ENCODE measurements at places on chromosomes 7 and 10.

GRCh38 chr10:57014758-57015157, 653.7 kb upstream of the ZWINT start:
- DNase-seq: no peak

DNA sequence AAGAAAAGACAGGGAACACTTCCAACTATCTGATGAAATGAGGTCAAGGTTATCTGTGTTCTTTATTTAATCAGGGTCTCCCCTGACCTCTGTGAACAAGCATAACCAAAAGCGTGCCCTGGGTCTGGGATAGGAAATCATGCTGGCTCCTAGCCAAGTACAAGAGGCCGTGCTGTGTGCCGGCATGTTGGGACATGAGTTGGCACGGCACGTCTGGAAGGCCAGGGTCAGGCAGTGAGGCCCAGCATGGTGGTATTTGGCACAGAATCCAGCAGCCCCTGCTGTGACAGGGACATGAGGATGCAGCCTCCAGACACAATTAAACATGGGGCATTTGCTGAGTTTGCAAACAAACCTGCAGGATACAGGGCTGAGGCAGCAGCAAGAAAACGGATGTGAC, 320.4 kb downstream of the PLXNA4 start:
- DNase-seq: no peak

DNA sequence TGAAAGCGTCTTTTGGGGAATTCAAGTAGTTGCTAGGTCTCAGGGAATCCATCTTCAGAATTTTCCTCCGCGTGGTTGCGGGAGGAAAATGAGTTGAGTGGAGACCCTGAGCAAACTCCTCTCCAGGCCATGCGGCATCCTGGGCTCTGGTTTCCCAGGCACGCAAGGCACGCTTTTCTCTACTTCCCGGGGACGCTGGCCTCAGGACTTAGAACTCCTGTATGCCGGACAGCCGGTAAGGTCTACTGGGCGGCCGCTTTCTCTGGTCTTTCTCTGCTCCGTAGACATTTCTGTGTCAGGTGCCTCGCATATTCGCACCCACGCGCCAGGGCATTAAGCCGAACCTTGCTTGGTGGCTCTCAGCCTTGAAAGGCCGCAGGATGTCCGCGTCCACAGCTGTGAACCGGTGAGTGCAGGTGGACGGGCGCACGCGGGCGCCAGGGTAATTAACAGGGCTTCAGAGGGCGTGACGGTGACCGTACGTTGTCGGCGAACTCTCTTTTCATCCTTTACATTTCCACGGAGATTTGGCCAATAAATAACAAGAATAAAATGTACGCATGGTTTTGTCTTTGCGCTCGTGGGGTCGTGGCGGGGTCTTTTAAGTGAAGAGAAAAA, 992 bp upstream of the RBM20 start:
- no peak for DNase-seq

- DNase-seq: no peak
Observed at GRCh38 chr7:108419961-108420908, 36.0 kb downstream of the NRCAM start.

- no peak for DNase-seq
Observed at GRCh38 chr7:28405662-28406061, 6.7 kb upstream of the CREB5 start.

GRCh38 chr7:389911-390601, 100.1 kb downstream of the FOXL3 start:
- no peak for DNase-seq

DNA sequence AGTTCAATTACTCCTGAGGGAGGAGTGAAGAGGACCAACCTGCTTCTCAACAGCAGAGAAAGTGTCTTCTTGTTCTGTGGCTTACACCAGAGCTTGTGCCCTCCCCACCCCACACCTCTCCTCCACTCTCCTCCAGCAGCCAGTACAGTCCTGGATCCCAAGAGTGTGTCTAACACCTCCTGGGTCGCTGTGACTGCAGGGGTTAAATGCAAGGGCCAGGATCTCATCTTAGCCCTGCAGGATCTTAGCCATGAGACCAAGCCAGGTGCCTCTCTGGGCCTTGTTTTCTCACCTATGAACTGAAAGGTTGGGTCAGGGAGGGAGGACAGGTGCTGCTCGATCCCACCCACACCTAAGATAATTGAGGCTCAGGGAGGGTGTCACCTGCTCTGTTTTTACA, 34.5 kb upstream of the MSRB2 start:
- DNase-seq: no peak

GRCh38 chr10:44427037-44427436, 42.1 kb upstream of the CXCL12 start:
- DNase-seq: no peak

GRCh38 chr10:71952745-71953144, 11.4 kb upstream of the CHST3 start:
- DNase-seq: no peak

GRCh38 chr7:79258826-79259225, 194.6 kb downstream of the MAGI2 start:
- no peak for DNase-seq

GRCh38 chr10:119575506-119575905, 21.3 kb downstream of the TIAL1 start:
- DNase-seq: peak; percentile 7

All from effector CD4-positive, alpha-beta T cell (primary cell).